ENCODE measurements at places on chromosomes 2 and 18.

- no peak for DNase-seq
Measured at GRCh38 chr2:191411472-191411871, 166.3 kb downstream of the MYO1B start.

DNA sequence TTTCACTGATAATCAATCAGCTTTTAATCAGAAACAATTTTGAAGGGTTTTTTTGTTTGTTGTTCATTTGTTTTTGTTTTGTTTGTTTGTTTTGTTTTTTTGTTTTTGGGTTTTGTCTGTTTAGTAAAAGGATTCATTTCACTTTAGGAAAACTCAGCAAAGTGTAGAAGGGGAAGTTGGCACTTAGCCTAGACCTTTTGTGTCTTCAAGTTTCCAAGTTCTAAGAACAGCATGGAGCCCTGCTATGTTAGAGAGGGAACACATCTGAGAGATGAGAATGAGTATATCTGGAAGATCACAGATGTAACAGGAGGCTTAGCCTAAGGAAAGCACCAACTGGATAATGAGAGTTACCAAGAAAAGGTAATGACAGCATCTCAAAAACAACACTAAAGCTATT, 501.5 kb downstream of the ERBB4 start:
- no peak for DNase-seq

GRCh38 chr2:152200565-152201465, 25.3 kb upstream of the STAM2 start:
- DNase-seq, result peak; percentile 72

GRCh38 chr18:22275706-22276333, 106.4 kb downstream of the GATA6 start:
- no peak for DNase-seq

DNA sequence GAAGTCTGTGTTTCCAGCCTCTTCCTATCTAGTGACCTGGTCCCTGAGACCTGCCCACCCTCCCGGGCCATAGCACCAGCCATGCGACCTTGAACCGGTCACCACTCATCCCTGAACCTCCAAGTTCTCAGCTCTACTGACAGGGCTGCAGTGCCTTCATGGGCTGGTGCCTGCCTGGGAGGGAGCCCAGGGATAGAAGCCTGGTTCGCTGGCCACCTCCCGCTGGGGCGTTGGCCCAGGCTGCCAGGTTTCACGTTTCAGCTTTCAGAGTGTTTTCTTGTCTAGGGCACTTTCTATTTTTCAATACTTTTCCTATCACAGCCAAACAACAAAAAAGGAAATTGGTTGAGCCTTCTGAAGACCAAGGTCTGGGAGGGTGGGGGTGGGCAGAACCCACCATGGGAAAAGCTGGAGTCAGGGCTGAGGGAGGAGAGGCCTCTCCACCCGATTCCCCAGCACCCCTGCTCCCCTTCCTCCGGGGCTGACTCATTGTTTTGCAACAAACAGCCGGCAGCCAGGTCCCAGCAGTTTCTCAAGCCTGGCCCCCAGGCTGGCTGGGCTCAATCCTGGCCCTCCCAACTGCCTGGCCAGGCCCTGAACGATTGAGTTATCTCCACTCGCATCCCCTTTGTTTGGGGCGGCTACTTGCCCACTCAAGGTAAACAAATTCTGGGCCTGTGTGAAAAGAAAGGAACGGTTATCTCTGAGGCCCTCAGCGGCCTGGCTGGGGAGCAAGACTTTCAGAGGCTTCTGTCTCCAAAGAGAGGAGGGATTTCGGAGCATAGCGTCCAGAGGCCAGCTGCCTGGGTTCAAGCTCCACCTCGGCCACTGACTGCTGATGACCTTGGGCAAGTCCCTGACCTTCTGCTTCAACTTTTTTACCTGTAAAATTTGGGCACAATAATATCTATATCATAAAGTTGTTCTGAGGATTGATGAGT, 47.5 kb downstream of the ZFP36L2 start:
- DNase-seq, result peak; percentile 77

Measured in pancreas (tissue), 10 donors.